ENCODE measurements at places on chromosomes 4 and X. TPM values are rescaled to one million over a fixed set of nuclear protein-coding genes. Genes with fewer than 3 reads are reported as not detected.

CDS1 gene
- 0.42 TPM for total RNA-seq

NMU gene
- not detected for total RNA-seq

DNA sequence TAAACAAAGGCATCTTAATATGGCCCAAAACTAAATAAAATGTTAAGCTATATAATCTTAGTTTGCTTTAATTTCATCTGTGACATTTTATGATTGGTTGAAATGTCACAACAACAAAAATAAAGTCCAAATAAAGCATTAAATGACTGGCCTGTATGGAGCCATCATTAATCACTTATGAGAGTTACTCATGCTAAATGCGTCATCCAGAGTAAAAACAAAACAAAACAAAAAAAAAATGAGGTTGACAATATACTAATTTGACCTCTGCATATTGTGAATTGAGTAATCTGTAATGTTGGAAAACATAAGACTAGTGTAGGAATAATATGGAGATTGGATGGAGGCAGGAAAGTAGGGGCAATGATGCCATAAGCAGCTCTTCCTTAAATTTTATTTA is 139.7 kb downstream of the MAPK10 start:
- no peaks in the 10 kb centered on the region for H3K36me3 ChIP-seq
- H3K27ac ChIP-seq, result no peak overlapping the region
- H3K27me3 ChIP-seq, result no peaks in the 10 kb centered on the region
- no peak overlapping the region for H3K4me3 ChIP-seq

GRCh38 chr4:38774181-38774955 is 8.4 kb downstream of the TLR10 start:
- H3K4me1 ChIP-seq, result no peaks in the 10 kb centered on the region
- H3K27ac ChIP-seq, result no peak overlapping the region
- no peaks in the 10 kb centered on the region for H3K36me3 ChIP-seq
- no peaks in the 10 kb centered on the region for H3K27me3 ChIP-seq
- H3K4me3 ChIP-seq, result no peak overlapping the region

- no peak overlapping the region for H3K4me3 ChIP-seq
- H3K27ac ChIP-seq, result no peak overlapping the region
- H3K36me3 ChIP-seq, result no peaks in the 10 kb centered on the region
- H3K4me1 ChIP-seq, result no peaks in the 10 kb centered on the region
- H3K27me3 ChIP-seq, result no peaks in the 10 kb centered on the region
- DNase-seq, result no peak
Observed at GRCh38 chrX:12579311-12579710, 211.9 kb upstream of the PRPS2 start.

DNA sequence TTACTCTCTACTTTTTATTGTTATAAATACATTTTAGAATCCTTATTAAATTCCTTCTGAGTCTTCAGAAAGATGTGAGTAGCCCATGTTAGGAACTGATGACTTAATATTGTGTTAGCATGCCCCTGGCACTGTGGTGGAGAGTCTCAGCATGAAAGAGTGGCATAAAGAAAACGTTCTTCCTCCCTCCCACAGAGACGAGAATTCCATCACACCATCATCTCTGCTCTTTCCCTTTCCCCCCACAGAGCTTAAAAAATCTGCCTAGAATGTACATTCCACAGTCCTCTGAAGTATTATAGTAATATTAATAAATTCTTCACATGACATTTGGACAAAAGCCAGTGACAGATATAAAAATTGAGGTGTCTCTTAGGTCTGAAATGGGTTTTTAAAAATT is 117.8 kb upstream of the DKK2 start:
- H3K4me1 ChIP-seq, result no peaks in the 10 kb centered on the region
- DNase-seq, result no peak
- no peaks in the 10 kb centered on the region for H3K27me3 ChIP-seq
